ENCODE measurements at places on chromosomes 4 and X.

- DNase-seq: no peak
These were observed 275.4 kb upstream of the PITX2 start for GRCh38 chr4:110898290-110898689.

GRCh38 chr4:148065075-148065474 is 333.2 kb downstream of the ARHGAP10 start:
- no peak for DNase-seq

GRCh38 chr4:165204462-165204830 is 2.9 kb upstream of the KLHL2 start:
- no peak for DNase-seq

- DNase-seq: no peak
These were observed 10.5 kb upstream of the GJB1 start for GRCh38 chrX:71212536-71212935.

GRCh38 chrX:154732421-154733065 is 18.3 kb downstream of the GAB3 start:
- no peak for DNase-seq

GRCh38 chr4:169107528-169107927 is 97.5 kb upstream of the CBR4 start:
- no peak for DNase-seq

GRCh38 chr4:181858741-181859140 is 384.5 kb upstream of the TENM3 start:
- no peak for DNase-seq

DNA sequence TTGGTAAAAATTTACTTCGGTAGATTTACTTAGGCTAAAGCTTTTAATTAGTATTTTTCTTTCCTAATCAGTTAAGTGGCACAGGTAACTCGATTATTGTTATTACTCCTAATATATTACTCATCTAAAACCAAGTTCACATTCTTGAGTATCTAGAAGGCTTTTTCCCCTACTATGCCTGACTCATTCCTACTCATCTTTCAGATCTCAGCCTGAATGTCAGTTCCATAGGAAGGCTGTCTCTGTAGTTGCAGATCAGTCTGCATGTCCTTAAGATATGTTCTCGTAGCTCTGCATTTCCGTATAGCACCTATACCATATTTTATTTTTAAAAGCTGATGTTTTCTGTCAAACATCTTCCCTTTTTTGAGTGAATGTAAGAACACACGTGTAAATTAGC is 5.9 kb upstream of the FAM184B start:
- no peak for DNase-seq

DNA sequence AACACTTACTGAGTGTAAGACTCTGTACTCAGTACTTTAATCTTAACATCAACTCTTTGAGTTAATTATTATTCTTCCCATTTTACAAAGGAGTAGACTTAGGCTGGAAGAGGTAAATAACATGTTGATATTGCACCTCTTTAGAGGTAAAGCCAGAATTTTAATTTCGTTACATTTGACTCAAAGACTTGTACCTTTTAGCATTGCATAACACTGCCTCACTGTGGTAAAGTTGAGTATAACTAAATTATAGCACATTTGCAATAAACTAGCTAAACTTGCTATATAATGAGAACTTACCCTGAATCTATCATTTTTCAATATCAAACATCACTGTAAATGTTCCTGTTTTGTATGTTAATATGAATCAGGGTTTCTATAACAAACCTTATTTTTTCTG is 218.5 kb downstream of the PRR32 start:
- DNase-seq: no peak

GRCh38 chrX:133307637-133308498 is 89.7 kb upstream of the TFDP3 start:
- no peak for DNase-seq

GRCh38 chr4:72152731-72153130 is 120.9 kb downstream of the NPFFR2 start:
- DNase-seq: no peak

DNA sequence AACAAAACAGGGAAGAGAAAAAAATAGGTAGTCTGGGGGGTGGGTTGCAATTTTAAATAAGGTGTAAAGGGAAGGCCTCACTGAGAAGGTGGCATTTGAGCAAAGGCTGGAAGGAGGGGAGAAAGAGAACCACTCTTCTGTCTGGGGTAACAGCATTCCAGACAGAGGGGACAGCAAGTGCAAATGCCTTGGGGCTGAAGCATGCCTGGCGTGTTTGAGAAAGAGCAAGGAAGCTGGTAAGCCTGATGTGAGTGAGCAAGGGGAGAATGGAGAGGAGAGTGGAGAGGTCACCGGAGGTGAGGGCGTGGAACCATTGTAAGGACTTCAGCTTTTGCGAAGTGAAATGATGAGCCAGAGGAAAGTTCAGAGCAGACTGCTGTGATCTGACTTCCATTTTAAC is 19.7 kb upstream of the DOCK11 start:
- no peak for DNase-seq

GRCh38 chr4:164755432-164755831 is 1.5 kb downstream of the SMIM31 start:
- no peak for DNase-seq

GRCh38 chr4:17092736-17093437 is 194.4 kb upstream of the LDB2 start:
- DNase-seq: no peak

DNA sequence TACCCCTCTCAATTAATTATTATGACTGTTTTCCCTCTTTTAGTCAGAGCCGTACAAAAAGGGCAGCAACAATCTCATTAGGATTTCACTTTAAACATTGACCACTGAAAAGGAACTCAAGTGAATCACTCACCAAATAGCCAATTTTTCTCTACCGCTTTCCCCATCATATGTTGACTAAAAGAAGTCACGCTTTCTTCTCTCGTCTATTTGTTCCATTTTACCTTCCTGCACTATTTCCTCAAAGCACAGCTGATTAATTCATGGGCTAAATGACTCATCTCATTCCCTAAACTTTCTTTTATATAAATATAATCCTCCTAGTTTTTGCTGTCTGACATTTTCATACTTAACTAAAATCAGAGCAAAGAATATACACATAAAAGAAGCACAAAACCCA is 8.2 kb downstream of the MID1 start:
- no peak for DNase-seq

DNA sequence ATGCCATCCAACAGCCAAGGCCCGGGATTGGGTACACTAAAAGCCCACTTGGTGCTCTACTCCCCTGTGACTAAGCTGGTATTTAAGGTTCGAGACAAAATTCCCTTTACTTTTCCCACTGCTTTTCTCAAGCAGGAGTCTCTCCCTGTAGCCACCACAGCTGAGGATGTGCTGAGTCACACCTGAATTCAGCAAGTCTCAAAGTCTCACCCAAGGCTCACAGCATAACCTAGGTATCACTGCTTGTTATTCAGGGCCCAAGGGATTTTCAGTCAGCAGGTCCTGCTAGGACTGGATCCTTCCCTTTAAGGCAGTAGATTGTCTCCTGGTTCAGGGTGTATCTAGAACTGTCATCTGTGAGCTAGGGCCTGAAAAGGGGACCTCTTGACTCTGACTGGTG is 39.2 kb downstream of the FMR1NB start:
- no peak for DNase-seq

DNA sequence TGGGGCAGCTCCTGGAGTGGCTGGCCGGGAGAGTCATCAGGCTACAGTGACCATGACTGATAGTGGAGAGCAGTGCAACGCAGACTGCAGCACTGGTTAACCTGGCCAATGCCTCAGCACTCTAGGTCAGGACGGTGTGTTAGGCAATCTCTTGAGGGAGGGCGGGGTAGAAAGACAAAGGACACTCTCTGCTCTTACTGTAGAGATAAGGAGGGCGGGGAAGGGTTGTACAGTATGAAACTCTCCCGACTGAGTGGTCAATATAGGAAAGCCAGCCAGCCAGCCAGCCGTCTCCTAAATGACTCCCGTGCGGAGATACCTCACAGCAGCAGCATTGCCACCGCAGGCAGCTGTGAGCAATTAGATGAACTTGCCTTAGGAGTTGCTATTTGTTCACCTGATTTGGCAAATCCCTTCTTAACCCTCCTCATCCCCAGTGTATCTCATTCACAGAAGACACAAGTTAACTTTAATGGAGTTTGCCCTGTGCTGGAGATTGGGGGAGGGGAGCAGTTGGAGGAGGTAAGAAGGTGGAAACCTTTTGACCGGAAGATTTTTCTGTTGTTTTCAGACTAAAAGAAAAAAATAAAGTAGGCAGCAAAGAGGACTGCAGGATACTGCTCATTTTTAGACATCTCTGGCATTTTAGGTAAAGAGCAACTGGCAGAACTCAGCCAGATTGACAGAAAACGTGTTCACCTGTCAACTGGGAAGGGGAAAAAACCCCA is 330.5 kb downstream of the HNRNPD start:
- DNase-seq: no peak
